ENCODE measurements at places on chromosomes 13 and 19.

DNA sequence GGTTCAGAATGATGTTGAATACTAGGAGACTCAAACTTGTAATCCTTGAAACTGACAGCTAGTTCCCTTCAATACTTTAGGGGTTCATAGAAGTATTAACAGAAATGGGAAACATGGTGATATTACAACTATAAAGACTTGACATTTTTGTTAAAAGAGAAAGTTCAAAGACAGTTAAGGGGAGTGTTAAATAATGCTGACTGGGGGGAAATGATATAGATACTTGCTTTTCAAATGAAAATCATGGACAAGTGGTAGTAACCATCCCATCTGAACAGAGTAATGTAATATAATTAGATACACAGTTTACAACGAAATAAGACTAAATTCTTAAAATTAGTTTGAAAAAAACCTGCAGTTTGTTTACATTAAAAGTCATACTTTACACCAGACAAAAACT lies 6.6 kb upstream of the EEF1AKMT1 start:
- no peak for DNase-seq

DNA sequence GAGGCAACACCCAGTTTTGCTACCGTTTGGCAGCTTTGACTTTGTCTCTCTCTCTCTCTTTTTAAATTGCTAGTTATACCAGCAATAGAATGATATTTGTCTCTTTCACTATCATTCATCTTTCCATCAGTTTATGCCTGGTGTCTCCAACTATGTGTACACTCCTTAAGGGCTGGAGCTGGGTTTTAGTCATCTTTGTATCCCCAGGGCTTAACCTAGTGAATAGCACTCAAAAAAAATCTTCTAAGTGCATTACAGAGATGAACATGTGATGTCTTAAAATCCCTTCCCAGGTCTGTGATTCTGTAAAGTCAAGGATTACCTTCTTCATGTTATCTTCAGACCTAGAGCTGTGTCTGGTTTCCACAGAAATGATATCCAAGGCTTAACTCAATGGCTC lies 7.8 kb upstream of the UBL3 start:
- no peak for DNase-seq

DNA sequence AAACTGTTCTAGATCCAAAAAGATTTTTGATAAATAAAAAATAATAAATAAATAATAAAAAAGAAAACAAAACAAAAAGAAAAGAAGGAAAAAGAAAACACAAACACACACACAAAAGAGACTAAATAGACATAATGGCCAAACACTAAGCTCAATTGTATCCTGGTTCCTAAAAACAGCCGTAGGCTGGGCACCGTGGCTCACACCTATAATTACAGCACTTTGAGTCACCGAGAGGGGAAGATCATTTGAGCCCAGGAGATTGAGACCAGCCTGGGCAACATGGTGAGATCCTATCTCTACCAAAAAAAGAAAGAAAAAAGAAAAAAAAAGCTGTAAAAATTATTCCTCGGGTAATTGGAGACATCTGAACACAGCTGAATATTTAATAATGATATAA lies 8.9 kb downstream of the ETHE1 start:
- DNase-seq, result no peak

GRCh38 chr19:3969435-3970312 lies 1.2 kb downstream of the DAPK3 start:
- no peak for DNase-seq

DNA sequence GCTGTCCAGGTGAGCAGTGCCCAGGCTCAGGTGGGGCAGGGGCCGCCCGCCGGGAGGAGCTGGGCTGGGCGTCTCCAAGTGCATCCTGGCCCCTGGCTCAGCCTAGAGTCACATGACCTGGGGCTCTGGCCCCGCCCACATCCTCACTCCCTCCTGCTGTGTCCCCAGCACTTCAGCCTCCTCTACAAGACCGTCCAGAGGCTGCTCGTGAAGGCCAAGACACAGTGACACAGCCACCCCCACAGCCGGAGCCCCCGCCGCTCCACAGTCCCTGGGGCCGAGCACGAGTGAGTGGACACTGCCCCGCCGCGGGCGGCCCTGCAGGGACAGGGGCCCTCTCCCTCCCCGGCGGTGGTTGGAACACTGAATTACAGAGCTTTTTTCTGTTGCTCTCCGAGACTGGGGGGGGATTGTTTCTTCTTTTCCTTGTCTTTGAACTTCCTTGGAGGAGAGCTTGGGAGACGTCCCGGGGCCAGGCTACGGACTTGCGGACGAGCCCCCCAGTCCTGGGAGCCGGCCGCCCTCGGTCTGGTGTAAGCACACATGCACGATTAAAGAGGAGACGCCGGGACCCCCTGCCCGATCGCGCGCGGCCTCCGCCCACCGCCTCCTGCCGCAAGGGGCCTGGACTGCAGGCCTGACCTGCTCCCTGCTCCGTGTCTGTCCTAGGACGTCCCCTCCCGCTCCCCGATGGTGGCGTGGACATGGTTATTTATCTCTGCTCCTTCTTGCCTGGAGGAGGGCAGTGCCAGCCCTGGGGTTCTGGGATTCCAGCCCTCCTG lies 16.8 kb upstream of the CELF5 start:
- DNase-seq, result no peak

DNA sequence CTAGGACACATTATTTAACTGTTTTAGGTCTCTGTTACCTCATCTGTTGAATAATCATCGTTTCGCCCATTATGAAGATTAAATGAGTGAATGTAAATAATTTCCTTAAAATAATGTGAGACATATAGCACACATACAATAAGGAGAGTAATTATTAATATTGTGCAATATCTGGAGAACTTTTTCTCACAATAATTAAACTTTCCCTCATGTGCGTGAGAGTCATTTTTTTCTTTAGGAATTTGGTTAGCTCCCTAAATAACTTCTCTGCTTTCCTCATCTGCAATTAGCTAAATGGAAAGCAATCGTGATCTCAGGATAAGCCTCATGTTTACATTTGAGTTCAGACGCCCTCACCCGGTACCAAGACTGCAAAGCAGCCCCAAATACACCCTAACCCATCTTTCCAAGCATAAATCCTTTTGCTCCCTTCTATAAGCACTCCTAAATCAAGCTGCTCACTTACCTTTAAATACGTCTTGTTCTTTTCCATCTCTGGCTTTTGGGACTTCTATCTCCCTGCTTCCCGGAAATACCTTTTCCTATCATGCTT lies 78.8 kb downstream of the MZT1 start:
- DNase-seq, result no peak

DNA sequence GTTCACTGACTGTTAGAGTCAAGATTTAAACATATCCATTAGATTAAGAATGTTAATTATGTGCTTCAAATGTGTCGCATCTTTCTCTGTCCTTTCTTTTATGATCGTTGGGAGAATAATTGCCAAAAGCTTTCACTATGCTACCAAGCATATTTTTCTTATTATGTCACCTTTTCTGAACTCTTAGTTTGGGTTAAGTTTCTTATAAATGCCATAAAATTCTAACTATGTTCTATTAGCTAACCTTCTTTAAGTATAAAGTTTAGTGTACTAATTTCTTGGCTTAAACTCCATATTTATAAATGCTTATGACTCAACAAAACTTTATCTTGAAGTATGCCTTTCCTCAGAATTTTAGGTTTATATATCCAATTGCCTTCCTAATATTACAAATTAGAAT lies 1759.4 kb downstream of the PCDH9 start:
- DNase-seq, result no peak

GRCh38 chr13:113398963-113399754 lies 35.2 kb upstream of the GRTP1 start:
- DNase-seq, result no peak

GRCh38 chr19:1807695-1808394 lies 4.2 kb downstream of the ATP8B3 start:
- no peak for DNase-seq

DNA sequence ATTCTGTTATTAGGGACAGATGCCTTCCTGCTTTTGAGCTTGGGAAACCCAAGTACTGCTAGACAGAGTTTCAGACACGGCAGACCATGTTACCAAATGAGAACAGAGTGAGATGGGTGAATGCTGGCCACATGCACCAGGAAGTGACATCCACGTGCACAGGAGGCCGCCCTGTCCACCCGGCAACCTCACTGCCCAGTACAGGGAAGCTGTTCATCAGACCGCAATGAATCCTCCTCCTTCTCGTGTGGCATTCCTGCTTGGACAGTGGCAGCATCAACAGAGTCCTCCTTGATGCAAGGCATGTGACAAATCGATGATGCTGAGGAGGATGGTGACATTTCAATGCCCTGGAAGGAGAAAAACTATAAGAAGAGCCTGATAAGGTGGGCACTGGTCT lies 191.0 kb upstream of the SOX1 start:
- no peak for DNase-seq

GRCh38 chr13:113075711-113076110 lies 29.9 kb upstream of the F7 start:
- DNase-seq, result no peak

DNA sequence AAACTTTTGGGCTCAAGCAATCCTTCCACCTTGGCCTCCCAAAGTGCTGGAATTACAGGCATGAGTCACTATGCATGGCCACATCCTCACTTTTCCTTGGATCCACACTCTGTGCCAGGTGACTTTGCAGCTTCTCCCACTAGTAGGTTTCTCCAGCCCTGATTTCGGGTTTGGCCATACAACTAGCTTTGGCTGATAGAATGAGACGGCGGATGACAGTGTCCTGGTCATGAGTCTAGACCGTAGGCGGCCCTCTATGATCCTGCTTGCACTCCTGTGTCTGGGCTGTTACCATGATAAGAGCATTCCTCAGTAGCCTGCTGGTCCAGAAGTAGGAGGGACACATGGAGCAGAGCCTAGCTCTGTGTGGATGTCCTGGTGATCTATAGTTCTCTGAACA lies 112.5 kb upstream of the KL start:
- no peak for DNase-seq

DNA sequence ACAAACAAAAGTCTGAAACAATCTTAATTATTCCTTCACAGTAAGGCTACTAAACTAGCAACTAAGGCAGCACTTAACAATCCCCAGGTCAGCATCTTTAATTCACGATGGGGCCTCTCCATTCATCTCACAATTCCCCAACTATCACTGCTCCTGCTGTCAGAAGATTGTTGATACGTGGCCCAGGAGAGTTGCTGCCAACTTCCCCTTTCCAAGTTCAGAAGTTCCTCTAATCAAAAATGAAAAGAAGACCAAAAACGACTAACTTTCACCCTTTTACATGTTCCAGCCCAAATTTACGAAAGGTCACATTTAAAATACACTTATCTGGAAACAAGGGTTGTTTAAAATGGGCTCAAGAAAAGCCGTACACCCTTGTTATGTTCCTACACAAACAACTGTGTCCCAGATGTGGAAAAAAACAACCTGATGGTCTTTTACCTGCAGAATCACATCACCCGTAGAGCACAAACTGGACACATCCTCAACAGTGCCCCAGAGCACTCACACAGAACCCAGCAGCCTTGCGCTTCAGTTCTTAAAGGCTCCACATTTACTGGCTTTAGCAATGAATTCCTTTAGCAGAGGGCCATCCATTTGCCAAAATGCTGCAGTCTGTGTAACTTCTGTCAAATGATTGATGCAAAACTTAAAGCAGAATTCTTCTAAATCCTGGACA lies 38.0 kb downstream of the PHF11 start:
- no peak for DNase-seq

DNA sequence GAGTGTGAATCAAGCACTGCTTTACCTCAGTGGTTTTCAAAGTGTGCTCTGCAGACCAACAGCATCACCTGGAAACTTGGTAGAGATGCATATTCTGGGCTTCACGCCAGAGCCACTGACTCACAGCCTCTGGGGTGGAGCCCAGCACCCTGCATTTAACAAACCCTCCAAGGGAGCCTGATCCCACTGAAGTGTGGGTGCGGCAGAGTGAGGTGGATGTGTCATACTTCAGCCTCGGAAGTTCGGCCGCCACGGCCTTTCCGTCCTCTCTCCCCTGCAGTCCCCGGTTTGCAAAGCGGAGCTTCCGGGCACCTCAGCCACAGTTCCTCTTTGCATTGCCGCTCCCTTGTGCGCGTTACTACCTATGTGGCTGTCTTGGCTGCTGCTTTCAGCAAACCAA lies 33.3 kb upstream of the MICU2 start:
- DNase-seq, result no peak

DNA sequence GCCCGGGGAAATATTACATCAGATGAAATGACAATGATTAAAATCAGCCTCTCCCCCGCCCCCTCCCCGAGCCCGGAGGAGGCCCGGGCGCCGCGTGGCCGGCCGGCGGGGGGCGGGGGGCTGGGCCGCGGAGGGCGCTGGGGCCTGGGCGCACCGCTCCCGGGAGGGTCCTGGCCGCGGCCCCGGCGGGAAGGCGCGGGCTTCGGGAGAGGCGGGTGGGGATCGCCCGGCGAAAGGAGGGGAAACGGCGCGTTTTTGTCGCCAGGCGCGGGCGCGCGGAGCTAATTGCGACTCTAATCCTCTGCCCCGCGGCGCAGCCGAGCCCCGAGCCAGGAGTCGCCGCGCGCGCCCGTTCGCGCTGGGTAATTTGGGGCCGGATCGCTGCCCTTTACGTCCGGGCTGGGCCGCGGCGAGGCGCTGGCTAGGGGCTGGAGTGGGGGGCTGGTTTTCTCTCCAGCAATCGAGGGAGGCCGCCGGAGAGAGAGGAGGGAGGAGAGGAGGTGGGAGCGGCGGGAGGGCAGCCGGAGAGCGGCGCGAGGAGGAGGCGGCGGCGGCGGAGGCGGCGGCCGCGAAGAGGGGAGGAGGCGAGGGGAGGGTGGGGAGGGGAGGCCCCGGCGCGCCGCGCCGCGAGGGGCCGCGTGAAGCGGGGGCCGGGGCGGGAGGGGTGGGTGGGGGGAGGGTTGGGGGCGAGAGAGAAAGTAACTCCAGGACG lies at the start of gene KCTD15:
TSS of gene KCTD15 (plus strand) at position 707 of the 712 bp plus-strand sequence. CDS start 3,585 bp downstream, outside the sequence.
- peak; percentile 68 for DNase-seq

GRCh38 chr13:99258210-99258860 lies at the start of gene GPR18:
GPR18 (minus strand) TSS chr13:99258379; CDS start chr13:99255872, 2,507 bp downstream.
- no peak for DNase-seq

DNA sequence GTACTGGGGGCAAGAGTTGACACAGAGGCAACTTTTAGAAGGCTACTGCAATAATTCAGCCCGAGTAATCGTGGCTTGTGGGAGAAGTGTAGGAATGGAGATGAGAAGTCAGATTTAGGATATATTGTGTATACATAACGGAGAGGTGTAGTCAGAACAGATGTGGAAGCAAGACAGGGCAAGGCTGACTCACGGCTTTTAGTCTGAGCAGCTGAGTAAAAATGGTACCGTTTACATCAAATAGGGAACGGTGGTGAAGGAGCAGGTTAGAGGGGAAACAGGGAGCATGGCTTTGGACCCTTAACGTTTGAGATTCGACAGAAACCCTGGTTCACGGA lies 796 bp upstream of the LSM14A start:
- DNase-seq, result no peak

- peak; percentile 95 for DNase-seq
Observed at GRCh38 chr13:52925775-52926285, 77.4 kb upstream of the PCDH8 start.

- peak; percentile 27 for DNase-seq
Observed at GRCh38 chr19:51439021-51439465, 19.2 kb downstream of the SIGLEC8 start.

GRCh38 chr19:31498781-31499180 lies 149.5 kb upstream of the TSHZ3 start:
- DNase-seq, result no peak

DNA sequence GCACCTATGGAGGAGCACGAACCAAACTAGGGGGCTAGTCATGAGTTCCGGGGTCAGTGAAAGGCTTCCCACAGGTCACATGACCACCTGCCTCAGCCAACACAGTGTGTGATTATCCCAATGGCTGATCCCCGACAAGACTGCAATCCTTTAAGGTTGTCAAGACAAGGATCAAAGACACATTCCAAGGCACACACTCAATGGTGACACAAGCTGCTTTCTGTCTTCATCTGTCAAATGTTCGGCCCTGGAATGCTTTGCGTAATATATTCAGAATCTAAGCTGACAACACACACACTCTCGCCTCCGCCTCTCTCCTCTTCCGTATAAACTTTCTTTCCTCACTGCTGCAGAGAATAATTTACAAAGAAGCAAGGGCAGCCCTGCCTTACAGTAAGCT lies 11.7 kb downstream of the RANBP3 start:
- DNase-seq, result no peak
